Calu3 (cell line): ENCODE measurements at places on chromosomes 6 and 20. TPM values are rescaled to one million over a fixed set of nuclear protein-coding genes. Genes with fewer than 3 reads are reported as not detected.

The SSTR4 gene
- total RNA-seq, result not detected in 2 replicates

DNA sequence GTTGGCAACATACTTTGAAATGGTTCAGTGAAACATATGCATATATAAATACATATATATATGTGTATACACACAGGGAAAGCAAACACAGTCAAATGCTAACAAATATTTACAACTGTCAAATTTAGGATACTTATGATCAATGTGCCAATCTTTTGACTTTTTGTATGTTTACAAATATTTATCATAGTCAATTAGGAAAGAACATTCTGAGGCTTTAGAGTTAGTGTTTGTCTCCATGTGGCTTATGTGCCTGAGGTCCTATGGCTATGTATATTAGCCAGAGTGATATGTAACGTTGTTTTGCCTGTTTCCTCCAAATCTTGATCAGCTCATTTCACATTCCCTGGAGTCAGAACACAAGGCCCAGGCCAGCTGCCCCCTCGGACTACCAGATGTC, 126.5 kb upstream of the MAN1A1 start:
- DNase-seq, result no peak
- H3K27ac ChIP-seq, result no peak overlapping the region
- H3K4me1 ChIP-seq, result no peaks in the 10 kb centered on the region
- H3K4me3 ChIP-seq, result no peak overlapping the region
- no peaks in the 10 kb centered on the region for H3K36me3 ChIP-seq

- H3K27ac ChIP-seq, result peak overlapping the region; percentile 94
- no peaks in the 10 kb centered on the region for H3K27me3 ChIP-seq
- peaks cover 31% of the 10 kb centered on the region for H3K4me1 ChIP-seq
- peak overlapping the region; percentile 19 for H3K4me3 ChIP-seq
- no peak for DNase-seq
Observed at GRCh38 chr6:4359108-4359730, 223.8 kb upstream of the ECI2 start.

DNA sequence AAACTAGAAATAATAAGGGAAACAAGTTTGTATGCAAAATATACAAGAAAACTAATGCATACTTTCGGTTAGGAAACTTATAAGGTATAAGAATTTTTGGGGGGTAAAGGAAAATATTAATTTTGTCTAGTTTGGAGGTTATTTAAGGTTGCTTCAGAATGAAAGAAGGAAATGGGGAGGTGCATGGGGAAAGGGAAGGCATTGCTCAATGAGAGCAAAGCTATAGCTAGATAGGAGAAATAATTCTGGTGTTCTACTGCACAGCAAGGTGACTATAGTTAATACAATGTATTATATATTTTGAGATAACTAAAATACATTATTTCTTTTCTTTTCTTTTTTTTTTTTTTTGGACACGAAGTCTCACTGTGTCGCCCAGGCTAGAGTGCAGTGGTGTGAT, 5.4 kb upstream of the MYMX start:
- no peaks in the 10 kb centered on the region for H3K27me3 ChIP-seq
- H3K4me1 ChIP-seq, result no peaks in the 10 kb centered on the region
- H3K27ac ChIP-seq, result no peak overlapping the region
- DNase-seq, result no peak
- H3K36me3 ChIP-seq, result no peaks in the 10 kb centered on the region

GRCh38 chr6:113647143-113647889, 209.8 kb upstream of the MARCKS start:
- no peak overlapping the region for H3K4me3 ChIP-seq
- DNase-seq, result no peak

The SRSF12 gene
- total RNA-seq, result 1.7 and 1.8 TPM in 2 replicates
